ENCODE measurements at places on chromosomes 12 and 14.

DNA sequence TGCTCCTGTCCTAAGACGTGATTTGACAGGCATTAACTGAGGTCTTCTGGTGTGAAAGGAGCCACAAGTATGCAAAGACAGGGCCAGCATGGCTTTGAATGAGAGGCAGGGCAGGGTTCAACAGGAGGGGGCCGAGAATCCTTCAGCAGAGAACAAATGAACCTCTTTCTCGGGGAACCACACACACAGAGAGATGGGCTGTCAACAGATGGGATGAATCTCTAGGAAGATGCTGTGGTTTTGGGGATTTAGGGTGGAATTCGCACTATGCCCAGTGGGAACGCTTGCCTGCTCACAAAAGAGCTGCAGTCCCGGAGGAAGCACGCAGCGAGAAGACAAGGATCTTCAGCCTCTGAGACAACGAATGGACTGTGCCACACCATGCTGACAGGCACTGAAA lies 513.4 kb downstream of the GLT1D1 start:
- DNase-seq, result no peak

DNA sequence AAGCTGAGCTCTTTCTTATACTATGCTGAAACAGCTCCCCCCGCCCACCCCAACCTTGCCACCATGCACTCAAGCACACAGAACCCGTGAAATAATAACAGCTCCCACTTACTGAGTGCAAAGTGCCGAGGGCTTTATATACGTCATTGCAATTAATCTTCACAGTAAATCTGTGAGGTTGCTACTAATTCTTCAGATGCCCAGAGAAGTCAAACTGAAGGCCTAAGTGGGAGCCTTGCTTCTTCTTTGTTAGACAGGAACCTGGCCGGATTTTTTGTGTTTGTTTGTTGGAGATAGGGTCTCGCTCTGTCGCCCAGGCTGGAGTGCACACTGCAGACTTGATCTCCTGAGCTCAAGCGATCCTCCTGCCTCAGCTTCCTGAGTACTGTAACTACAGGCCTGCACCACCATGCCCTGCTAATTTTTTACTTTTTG lies 34.0 kb downstream of the VCPKMT start:
- DNase-seq, result no peak

DNA sequence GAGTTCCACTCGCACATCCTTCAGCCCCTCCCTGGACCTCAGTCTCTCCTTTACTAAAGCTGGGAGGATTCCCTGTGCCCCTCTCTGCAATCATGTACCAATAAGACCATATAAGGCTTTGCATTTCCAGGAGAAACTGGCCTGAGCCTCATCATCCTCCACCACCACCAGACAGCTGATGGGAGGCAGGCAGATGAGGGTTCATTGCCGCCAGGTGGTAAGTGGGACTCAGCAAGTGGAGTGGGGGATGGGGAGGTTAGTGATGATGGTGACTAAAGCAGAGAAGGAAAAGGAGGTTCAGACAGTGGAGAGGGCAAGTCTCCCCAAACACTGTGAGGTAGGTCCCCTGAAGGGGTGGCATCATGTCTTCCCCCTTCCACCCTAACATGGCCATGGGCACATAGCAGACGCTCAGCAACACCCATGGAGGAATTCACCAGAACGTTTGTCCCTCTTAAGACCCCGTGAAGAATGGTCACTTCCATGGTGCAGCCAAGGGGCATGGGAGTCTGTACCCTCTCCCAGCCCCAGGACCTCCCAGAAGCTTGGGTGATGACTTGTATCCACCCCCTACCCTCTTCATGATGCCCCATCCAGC lies 4.5 kb upstream of the TNFRSF1A start:
- no peak for DNase-seq

GRCh38 chr14:68714991-68715924 lies 77.6 kb downstream of the ZFP36L1 start:
- no peak for DNase-seq

DNA sequence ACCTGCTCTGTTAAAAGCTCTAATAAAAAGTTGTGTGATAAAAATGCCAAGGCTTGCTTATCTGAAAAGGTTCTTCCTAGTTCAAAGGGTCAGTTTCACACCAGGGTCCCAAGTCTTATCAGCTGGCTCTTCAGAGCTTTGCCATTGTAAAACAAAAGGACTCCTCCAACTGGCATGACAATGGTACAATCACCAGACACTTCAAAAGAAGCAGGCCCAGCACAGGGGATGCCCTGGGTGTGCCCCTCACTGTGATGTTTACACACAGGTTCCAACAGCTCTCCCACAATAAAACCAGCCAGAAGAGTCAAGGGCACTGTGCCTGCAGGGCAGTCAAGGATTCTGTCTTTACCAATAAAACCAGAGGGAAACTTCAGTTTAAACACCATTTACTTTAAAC lies 78.7 kb downstream of the PRICKLE1 start:
- DNase-seq, result no peak

GRCh38 chr12:5648692-5649359 lies 216.9 kb downstream of the NTF3 start:
- no peak for DNase-seq

DNA sequence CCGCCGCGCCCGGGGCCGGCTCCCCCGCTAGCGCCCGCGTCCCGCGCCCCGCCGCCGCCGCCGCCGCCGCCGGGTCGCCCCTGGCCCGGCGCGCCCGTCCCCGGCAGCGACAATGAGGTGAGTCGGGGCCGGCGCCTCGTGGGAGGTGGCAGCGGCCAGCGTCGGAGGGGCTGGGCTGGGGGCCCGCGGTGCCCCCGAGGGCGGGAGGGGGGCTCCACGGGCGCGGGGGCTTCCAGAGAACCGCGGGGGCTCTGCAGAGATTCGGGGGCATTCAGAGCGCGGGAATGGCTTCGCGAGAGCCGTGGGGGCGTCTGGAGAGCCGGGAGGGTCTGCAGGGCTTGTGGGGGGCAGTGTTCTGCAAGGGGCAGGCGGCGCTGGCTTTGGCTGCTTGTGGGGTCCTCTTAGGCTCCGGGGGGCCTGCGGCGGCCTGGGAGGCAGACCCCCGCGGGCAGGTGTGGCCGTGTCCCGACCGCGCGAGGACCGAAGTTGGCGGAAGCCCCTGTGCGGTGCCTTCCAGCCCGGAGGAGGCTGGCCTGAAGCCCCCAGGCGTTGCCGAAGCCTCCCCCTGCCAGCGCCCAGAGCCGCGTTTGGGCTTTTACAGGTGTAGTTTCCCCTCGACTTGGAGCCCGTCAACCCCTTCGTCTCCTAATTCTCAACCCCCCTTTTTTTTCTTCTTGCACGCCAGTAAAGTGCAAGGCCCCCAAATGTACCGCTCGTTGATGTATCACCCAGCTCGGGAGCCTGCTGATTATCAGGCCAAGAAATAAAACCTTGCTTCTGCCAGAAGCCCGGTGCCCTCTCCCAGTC lies 93.1 kb upstream of the EVL start:
- no peak for DNase-seq

All from activated CD8-positive, alpha-beta memory T cell treated with anti-CD3 and anti-CD28 coated beads for 1 hour (primary cell).